ENCODE measurements at places on chromosomes 2 and 18.
A peak's percentile ranks its signal among the peaks of the same experiment; 100 is the strongest.

DNA sequence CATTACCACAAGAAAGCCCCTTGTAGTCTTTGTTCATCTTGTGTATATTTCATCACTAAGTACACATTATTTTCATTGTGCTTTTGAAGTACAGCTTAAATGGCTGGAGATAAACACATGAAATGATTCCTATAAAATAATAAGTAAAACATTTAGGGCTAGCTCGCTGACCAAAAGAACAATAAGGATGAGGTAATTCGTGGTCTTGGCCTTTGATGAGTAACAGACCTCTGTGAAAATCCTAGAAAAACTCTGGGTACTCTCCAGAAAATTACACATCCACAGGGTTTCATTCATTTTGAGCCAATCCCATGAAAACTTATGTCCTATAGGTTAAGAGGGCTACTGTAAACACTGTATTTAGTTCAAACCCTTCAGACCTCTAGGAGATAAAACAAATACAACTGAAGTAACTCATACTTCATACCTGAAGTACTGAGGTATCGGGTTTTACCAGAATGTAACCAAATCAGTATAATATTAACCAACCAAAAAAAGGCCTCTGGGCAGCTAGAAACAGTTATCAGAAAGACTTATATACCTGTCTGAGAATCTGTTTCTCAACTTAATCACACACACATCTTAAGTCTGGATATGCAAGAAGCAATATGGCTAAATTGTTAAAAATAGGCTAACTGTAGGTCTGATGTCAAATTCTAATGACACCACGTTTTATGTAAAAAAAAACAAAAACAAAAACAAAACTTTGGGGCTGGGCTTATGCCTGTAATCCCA is 31.0 kb downstream of the CFAP36 start:
- no peak for DNase-seq

- DNase-seq = no peak
Observed at GRCh38 chr2:68931799-68932198, 20.9 kb downstream of the GKN2 start.

DNA sequence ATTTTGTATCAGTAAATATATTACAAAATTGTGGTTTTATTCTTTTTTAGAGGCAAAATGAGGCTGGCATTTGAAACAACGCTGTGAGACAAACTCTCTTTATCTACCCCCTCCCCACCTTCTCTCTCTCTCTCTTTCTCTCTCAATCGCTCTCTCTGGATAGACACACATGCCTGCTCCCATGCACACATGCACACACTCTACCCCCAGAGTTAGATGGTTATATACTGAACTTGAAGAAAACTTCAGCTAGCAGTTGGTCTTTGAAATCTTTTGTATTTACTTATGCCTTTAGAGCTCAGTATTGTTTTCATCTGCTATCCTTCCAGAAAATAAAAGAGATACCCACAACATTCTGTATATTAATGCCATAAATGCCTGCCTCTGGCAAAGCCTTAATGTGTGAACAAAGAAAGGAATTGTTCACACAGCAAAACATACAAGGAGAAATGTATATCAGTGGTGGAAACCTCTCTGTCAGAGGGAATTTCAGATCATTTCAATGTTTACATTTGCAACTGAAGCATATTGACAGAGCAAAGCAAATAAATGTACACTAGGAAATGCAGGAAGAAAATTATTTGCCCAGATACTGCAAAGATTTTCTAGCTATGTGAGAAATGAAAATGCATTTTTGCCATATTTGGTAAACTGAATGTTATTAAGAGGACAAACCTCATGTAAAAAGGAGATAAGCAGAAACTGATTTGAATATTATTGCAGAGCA is 217.0 kb upstream of the UBE2E3 start:
- no peak for DNase-seq

DNA sequence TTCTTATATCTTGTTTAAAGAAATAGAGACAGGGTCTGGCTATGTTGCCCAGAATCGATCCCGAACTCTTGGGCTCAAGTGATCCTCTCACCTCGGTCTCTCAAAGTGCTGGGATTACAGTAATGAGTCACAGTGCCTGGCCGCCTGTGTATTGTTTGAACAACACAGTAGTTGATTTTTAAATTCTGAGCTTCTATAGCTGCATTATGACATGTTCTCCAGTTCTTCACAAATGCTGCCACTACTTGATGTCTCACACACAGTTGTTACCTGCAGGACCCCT is 7.7 kb upstream of the RHOB start:
- DNase-seq = no peak

DNA sequence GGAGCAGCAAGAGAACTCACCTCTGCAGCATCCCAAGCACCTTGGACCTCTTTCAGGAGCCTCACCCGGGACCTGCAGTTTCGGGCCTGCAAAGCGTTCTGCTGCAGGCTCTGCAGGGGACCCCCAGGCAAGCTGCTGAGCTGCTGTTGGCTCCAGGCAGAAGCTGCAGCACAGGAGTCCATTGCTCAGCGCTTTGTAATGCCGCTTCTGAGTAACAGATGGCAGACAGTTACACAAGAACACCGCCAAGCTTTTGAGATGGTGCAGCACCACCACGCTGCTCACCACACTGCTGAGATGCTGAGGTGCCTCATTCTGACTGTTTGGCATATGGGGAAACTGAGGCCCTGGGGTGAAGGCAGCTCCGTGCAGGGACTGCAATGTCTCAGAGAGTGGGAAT is 1.9 kb upstream of the GALNT14 start:
- no peak for DNase-seq

DNA sequence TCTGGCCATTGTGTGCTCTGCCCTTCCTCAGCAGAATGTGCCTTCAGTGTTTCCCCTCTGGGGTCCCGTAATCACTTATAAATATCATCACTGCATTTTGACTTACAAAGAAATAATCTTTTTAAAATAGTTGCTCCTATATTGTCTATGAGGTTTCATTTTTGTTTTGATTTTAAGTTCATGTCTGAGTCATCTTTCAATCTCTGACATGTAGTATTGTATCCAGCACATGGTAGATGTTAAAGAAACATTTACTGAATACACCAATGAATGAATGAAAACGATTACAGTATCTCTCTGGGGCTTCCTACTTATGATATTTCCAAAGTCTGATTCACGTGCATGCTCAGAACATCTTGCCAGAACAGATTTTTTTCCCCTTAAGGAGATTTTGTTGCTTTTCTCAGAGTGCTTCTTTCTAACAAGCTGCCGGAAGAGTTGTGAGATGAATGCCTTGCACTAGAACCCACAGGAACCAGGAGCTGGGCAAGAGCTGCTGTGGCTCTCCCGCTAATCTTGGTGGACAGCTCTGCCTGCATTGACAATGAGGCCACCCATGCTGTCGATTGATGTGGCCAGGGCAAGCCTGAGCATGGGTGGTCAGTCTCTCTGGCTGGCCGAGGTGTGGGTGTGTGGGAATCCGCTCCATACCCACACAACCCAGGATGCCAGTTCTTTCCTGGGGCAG is 199.4 kb downstream of the CYRIA start:
- DNase-seq = no peak

DNA sequence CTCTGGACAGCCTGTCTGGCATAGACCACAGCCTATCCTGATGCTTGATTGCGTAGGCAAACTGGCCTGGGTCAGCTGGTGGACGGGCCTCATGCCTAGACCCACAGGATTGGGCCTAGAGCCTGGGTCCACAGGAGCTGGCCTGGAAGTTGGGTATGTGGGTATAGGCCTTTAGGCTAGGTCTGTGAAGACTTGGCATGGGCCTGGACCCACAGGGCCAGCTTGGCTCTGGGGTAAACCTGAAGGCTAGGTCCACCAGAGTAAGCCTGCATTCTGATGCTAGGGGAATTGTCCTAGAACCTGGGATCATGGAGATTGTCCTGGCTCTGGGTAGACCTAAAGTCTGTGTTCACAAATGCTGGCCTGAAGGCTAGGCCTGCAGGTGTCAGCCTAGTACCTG is 1293.7 kb downstream of the CNTNAP5 start:
- no peak for DNase-seq

- no peak for DNase-seq
Observed at GRCh38 chr2:56376699-56377665, 193.2 kb downstream of the CCDC85A start.

- no peak for DNase-seq
Observed at GRCh38 chr2:130877258-130877657, 40.5 kb downstream of the ARHGEF4 start.

GRCh38 chr2:239881561-239882320 is 143.4 kb downstream of the NDUFA10 start:
- no peak for DNase-seq

DNA sequence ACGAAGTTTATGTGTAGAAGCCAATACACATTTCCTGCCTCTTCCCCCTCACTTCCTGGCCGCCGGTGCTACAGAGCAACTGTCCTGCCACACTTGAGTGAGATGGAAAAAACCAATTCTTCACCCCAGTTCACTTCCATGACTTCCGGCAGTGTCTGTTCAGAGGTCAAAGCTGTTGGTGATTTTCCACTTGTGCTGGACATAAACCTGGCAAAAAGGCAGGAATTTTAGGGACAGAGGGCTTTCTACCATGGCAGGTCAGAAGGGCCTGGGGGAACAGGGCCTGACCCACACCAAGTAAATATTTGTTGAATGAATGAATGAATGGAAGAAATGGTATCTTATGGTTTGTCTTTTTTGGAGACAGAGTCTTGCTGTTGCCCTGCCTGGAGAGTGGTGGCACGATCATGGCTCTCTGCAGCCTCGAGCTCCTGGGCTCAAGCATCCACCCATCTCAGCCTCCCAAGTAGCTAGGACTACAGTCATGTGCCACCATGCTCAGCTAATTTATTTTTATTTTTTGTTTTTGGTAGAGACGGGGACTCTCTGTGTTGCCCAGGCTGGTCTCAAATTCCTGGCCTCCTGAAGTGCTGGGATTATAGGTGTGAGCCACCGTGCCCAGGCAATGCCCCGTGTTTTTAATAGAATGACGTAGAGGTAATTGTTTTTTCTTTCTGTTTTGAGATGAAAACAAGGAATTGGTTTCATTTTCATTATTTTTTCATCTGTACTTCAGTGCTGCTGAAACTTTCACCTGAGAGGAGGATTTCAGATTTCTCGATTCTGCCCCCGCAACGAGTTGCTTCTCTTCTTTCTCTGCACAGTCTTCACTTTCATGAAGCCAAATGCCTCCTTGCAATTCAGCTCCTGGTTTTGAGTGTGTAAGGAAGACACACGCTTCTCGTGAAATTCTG is 48.0 kb upstream of the LPIN2 start:
- no peak for DNase-seq

GRCh38 chr18:48519431-48520100 is 19.3 kb upstream of the CTIF start:
- DNase-seq = no peak

- no peak for DNase-seq
Observed at GRCh38 chr18:23900994-23901393, 113.6 kb upstream of the TTC39C start.

DNA sequence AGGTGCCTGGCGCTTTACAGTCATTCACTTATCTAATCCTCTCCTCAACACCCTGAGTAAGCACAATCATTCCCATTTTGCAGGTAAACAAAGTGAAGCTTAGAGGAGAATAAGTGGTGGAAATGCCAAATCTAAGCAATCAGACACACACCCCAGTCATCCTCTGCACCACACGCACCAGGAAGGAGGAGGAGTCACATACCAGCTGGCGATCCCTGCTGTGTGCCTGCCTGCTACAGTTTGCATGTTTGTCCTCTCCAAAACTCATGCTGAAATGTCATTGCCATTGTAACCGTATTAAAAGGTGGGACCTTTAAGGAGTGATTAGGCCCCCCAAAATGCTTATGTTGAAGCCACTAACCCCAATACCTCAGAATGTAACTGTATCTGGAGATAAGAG is 93.7 kb downstream of the LOXHD1 start:
- DNase-seq = no peak

- DNase-seq = no peak
Observed at GRCh38 chr18:26780520-26781325, 84.8 kb downstream of the AQP4 start.

GRCh38 chr18:49360582-49360981 is 99.9 kb downstream of the DYM start:
- DNase-seq = no peak

DNA sequence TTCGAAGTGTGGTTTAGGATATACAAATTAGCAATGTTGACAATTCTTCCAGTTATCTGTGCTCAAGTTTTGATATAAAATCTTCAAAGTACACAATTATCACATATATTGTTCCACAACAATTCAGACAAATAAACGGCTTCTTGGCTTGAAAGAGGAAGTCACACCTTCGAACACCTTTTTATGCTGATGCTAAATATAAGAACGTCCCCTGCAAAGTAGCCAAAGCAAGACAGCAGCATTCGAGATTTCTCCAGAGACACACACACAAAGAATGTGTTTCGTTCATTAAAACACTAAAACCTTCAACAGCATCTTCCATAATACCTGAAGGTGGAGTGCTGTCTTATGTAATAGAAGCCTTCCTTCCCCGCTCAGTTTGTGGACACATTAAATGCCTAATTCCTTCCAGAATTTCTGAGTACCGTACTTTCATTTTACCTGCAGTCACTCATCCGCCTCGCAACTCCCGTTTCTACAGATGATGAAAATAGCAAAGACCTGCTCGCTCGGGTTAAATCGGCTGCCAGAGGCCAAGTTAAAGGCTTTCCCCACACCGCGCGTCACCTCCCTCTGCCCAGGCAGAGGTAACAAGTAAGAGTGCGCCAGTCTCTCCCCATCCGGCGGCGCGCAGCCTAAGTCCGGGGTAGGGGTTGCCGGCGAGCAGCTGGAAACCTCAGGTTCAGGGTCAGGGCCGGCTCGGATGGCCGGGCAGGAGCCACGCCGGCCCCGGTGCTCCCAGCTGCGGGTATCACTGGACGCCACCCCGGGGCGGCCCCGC is 847 bp downstream of the SERPINE2 start:
- no peak for DNase-seq

GRCh38 chr2:42618972-42619371 is 50.5 kb downstream of the MTA3 start:
- DNase-seq = peak; percentile 25

DNA sequence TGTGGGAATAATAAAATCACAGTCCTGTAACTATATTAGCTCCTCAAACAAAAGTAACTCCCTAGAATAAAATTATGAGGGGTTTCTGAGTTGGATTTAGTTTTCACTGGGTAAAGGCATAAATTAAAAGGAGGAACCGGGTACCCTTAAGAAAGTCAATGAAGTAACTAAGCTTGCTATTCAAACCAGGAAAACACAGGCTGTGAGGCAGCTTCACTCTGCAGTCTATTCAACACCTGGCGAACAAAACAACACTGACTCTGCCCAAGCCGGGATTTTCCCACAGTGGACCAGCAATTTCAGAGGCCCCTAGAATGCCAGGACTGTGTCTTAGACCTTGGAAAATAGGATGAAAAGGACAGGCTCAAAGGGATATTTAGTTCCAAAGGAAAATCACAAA is 24.6 kb upstream of the CREB1 start:
- no peak for DNase-seq

- no peak for DNase-seq
Observed at GRCh38 chr2:21422050-21422449, 298.3 kb downstream of the TDRD15 start.

- DNase-seq = no peak
Observed at GRCh38 chr2:215772634-215773563, 240.5 kb downstream of the MREG start.

GRCh38 chr2:217954051-217954450 is 48.7 kb downstream of the TNS1 start:
- no peak for DNase-seq

Measured in putamen (tissue), 1 donor.